ENCODE measurements at places on chromosomes 7 and 10. TPM values are rescaled to one million over a fixed set of nuclear protein-coding genes. Genes with fewer than 3 reads are reported as not detected.
A peak's percentile ranks its signal among the peaks of the same experiment; 100 is the strongest.

GRCh38 chr10:788796-789748 lies 99.6 kb upstream of the DIP2C start:
- DNase-seq = peak; percentile 82

DNA sequence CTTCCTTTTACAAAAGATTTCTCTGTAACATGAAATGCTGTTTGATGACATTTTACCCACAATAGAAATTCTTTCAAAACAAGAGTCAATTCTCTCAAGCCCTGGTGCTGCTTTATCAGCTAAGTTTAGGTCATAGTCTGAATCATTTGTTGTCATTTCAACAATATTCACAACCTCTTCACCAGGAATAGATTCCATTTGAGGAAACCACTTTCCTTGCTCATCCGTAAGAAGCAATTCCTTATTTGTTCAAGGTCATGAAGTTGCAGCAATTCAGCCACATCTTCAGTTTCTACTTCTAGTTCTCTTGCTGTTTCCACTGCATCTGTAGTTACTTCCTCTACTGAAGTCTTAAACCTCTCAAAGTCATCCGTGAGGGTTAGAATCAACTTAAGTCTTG lies 315.3 kb downstream of the TYW1 start:
- no peak for DNase-seq

DNA sequence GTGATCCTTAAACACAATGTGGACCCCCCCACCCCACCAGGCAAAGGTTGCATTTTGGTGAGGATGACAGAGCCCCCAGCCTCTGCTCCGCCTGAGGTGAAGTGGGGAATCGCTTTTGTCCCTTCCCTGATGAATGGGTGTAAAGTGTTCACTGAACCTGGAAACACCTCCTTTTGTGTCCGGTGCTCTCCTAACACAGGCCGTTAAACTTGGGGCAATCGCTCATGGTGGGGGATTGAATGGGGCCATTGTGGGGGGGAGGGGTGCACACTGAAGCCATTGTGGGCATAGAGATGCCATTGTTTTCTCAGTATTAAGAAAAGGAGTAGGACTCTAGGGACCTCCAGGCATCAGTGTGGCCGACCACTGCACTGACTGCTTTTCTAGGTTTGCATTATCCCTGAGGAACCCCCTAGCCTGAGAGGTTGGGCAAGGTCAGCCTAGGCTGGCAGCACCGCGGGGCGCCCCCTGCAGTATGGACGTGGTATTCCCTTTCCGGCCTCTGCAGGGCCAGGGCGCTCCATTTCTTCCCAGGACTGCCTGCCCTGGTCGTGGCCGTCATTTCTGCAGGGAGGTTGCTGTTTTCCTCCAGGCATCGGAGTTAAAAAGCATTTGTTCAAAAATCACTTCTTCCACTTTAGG lies 158.3 kb downstream of the TCF7L2 start:
- peak; percentile 19 for DNase-seq

- DNase-seq = no peak
Measured at GRCh38 chr10:25824050-25824449, 110.0 kb upstream of the MYO3A start.

DNA sequence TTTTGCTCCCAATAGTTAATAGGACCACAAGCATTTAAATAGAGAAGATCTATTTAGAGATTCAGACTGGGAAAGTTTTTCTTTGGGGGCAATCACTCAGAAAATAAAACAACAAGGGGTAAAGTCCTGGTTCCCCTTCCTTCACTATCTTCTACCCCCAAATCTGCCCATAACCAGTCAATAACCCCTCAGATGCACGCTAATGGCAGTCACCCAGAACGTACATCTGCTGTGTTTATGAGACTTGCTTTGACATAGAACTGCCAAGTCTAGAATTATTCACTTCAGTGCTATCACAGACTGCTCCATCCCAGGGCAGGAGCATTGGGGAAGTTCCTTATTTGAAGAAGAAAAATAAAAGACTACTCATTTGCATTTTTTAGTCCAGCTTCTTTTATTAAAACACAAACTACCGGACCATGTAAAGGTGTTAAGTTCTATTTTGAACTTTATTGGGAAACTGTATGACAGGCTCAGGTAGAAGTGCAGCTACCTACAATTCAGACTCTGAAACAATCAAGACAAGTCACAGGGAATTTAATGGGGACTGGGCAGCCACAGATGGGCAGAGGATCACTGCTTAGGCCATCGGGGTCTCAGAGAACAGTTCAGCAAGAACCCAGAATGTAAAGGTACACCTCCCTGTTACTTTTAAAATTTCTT lies 38.4 kb downstream of the ANK3 start:
- DNase-seq = no peak

DNA sequence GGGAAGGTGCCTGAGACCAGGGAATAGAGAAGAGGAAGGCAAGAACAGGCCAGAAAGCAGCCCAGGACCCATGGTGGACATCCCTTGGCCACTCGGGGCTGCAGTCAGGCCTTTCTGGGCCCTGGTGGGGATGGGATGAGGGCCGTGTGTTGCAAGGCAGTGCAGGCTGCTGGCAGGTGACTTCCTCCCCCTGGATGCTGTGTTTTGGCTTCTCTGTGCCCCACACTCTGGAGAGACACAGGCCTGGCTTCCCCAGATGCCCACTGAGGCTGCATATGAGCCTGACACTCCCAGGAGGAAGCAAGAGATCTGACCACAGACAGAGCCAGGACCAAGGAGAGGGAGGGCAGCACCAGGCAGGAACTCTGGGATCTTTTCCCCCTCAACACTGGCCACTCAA lies 39.9 kb downstream of the ANXA8 start:
- DNase-seq = no peak

- peak; percentile 29 for DNase-seq
Measured at GRCh38 chr7:40978047-40978446, 724.8 kb downstream of the INHBA start.

DNA sequence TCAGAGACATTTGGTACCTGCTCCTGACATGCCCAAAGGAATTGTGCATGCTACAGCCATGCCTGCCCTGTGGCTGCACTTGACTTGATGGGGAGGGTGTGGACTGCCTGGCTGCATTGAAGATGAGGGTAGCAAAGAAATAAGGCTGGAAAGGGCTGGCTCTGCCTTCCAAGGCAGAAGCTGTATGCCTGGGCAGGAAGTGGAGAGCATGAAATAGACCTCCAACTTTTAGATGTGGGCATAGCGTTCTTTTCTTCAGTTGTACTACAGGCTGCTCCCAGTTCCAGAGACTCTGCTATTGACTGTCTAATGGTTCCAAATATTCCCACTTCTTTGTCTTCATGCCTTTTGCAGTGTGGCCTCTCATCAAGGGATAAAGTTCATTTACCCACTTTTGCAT lies 3.0 kb downstream of the C10orf120 start:
- DNase-seq = no peak

GRCh38 chr7:116782177-116782711 lies 80.1 kb upstream of the CAPZA2 start:
- DNase-seq = peak; percentile 81

DNA sequence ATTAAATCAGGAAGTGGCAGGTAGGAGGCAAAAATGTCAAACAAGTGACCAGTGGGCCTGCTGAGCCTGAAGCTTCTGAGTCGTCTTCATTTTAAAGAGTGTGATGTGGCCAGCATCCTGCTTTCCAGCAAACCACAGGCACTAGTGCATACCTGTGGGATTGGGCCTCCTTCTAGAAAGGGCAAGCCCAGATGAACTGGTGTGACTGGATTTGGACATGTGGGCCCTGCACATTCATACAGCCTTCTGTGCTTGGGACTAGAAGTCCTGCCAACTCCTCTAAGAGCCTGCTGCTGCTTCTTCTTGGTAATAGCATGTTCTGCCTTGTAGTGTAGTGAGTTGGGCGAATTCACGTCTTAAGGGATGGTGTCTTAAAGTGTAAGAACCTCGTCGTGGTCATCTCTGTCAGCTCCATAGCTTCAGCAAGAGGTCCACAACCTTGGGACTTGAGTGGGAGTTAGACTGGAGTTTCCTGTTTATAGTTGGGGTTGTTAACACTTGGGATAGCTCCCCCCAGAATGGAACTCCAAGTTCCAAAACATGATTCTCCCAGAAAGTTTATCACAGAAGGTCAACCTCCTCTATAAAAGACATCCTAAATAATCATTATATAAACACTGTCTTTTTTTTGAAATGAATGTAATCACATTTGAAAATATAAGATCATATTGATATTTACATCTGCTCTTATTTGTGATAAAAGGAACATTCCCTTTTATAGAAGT lies 11.2 kb downstream of the BMPER start:
- DNase-seq = no peak

The SPDYE16 gene
- total RNA-seq = under 0.01 TPM

The DDX21 gene
- total RNA-seq = 174 TPM
